ENCODE measurements at places on chromosomes 12 and 14.

DNA sequence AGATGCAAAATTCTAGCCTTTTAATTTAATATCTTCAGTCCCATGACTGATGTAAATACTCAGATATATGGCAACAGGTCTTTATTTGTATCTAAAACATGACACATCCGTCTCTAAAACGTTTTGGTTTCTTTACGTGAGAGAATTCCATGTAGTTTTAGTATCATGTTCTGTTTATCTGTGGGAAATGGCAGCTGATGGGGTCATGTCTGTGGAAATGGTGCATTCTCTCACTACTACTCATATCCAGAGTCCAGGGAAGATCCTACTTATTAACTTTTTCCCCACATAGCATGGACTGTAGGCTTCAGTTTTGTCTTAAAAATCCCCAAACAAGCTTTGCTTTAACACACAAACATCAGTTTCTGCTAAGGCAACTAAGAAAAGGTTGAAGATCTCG, 53.8 kb downstream of the SPTLC2 start:
- DNase-seq: no peak

- DNase-seq: peak; percentile 12
Observed at GRCh38 chr14:65866886-65867285, 454.4 kb downstream of the FUT8 start.

DNA sequence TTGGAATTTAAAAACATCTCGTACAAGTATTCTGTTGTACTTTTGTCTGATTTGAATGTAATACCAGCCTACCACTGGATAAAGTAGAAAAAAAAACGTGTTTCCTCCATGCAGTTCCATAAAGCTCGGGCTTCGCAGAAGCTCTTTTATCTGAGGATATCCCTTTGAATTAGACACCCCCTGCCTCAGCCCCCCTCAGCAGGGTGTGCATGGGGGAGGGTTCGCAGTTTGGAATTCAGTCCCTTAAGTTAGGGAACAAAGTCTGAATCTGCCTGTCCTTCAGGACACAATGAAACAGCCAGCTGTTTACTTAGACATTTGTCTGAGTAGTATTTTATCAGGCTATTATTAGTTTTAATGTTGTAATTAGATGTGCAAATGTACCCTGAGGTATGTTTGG, 234.0 kb upstream of the CAND1 start:
- no peak for DNase-seq

DNA sequence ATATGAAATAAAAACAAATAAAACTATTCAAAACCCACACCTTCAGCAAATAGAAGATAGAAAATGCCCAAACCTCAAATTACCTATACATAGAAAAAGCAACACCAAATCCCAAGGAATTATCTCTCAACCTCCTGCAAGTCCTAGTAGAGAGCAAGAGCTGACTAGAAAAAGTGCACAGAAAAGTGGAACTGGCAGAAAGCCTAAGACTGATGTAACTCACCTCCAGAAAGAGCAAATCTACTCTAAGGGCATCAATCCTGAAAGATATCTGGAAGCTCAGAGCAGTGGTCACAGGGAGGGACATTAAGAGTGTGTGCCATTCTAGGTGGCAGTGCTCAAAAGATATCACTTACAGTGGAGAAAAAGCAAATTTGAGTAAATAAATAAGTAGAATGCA, 62.1 kb upstream of the PLEKHG7 start:
- DNase-seq: no peak

DNA sequence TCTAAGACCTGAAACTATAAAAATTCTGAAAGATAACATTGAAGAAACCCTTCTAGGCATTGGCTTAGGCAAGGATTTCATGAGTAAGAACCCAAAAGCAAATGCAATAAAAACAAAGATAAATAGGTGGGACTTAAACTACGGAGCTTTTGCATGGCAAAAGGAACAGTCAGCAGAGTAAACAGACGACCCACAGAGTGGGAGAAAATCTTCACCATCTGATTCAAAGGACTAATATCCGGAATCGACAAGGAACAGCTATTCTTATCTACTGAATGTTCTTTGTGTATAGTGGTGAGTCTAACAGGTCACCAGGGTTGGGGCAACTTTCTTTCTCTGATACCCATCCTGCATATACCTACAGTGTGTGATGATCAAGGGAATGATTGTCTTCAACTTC, 198.6 kb downstream of the CCDC91 start:
- no peak for DNase-seq

Measured in transverse colon (tissue), 4 donors.